Psoas muscle (tissue), 8 donors: ENCODE measurements at places on chromosomes 6 and 20. TPM values are rescaled to one million over a fixed set of nuclear protein-coding genes. Genes with fewer than 3 reads are reported as not detected.

DNA sequence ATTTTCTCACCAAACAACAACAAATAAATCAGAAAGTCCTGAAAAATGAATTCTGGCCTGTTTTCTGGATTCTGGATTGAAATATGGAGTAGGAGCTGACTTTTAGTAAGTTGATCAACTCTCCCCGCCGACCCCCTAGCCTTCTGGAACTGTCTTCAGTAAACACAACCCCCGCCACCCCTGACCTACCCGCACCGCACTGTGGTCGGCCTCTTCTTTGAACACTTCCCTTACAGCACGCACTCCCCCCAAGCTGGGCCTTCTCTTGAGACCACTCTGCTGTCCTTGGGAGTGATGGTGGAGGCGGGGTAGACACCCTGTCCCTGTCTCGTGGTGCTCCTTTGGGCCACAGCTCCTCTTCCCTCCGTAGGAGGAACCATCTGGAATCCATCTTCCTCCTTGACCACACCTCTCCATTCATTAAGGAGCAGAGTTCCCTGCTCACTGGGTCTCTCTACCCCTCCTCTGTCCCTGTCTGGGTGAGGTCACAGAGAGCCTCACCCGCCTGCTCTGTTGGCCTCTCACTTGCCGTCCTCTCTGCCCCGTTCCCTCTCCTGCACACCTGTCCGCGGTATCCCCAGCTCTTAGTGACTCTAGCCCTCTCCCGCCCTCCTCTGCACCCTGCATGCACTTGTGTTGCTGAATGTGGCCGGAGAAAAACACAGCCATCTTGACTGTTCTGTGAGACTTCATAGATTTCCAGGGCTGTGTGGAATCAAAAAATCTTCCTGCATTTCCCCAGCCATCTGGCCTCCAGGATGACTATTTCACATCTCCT, 19.1 kb downstream of the SYNJ2 start:
- DNase-seq: no peak
- H3K4me3 ChIP-seq: no peak overlapping the region
- H3K36me3 ChIP-seq: no peaks in the 10 kb centered on the region
- H3K27me3 ChIP-seq: no peaks in the 10 kb centered on the region
- H3K4me1 ChIP-seq: peaks cover 21% of the 10 kb centered on the region

- H3K27me3 ChIP-seq: no peaks in the 10 kb centered on the region
- H3K4me3 ChIP-seq: no peak overlapping the region
- no peak overlapping the region for H3K27ac ChIP-seq
- no peak for DNase-seq
- no peaks in the 10 kb centered on the region for H3K4me1 ChIP-seq
- no peaks in the 10 kb centered on the region for H3K36me3 ChIP-seq
Measured at GRCh38 chr6:22056398-22056797, 240.4 kb downstream of the PRL start.

DNA sequence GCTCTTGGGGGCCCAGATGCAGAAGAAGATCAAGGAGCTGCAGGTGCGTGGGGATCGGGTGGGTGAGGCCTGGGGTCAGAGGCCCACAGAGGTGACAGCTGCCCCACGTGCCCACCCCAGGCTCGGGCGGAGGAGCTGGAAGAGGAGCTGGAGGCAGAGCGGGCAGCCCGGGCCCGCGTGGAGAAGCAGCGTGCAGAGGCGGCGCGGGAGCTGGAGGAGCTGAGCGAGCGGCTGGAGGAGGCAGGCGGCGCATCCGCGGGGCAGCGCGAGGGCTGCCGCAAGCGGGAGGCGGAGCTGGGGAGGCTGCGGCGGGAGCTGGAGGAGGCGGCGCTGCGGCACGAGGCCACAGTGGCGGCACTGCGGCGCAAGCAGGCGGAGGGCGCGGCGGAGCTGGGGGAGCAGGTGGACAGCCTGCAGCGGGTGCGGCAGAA, 41.5 kb downstream of the MYH7B start:
- H3K27me3 ChIP-seq: no peaks in the 10 kb centered on the region
- H3K4me1 ChIP-seq: no peaks in the 10 kb centered on the region
- DNase-seq: no peak
- peaks cover 91% of the 10 kb centered on the region for H3K36me3 ChIP-seq
- no peak overlapping the region for H3K27ac ChIP-seq
- H3K4me3 ChIP-seq: no peak overlapping the region

DNA sequence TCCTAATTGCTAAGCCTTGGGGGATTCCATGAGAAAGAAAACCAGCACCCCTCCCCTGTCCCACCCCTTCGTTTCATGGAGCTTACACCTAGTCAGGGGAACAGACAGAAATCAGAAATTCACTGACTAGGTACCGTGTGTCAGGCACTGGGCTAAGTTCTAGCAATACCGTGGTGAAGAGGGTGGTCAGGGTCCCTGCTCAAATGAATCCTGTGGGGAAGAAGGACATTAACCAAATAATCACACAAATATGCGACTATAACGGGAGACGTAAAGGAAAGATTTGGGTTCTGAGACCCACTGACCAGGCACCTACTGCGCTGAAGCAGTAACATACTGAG, 65.1 kb upstream of the TOP1 start:
- H3K36me3 ChIP-seq: no peaks in the 10 kb centered on the region
- H3K4me1 ChIP-seq: no peaks in the 10 kb centered on the region
- H3K27me3 ChIP-seq: no peaks in the 10 kb centered on the region
- no peak overlapping the region for H3K4me3 ChIP-seq
- H3K27ac ChIP-seq: no peak overlapping the region

GRCh38 chr6:41392246-41392645, 56.8 kb downstream of the NCR2 start:
- no peaks in the 10 kb centered on the region for H3K36me3 ChIP-seq
- no peaks in the 10 kb centered on the region for H3K4me1 ChIP-seq
- no peak for DNase-seq
- no peak overlapping the region for H3K27ac ChIP-seq

- peaks cover 4% of the 10 kb centered on the region for H3K36me3 ChIP-seq
- H3K4me3 ChIP-seq: peak overlapping the region; percentile 56
- H3K4me1 ChIP-seq: peaks cover 54% of the 10 kb centered on the region
- peak; percentile 63 for DNase-seq
Measured at GRCh38 chr20:49909499-49910339, 5.6 kb downstream of the SPATA2 start.

DNA sequence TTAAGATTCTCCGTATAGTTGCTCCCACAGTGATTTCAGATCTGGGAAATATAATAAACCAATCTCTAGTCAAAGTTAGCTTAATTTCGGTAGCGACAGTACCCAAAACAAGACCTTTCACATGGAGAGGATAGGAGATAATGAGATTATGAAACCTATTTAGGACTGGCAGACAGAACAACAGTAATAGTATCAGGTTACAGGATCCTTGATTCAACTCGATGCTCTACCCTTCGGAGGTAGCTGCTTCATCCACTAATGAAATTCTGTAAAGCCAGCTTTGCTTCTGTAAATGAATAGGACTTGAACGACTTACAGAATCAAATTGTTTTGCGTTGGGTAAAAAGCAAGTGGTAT, 534 bp upstream of the AKIRIN2 start:
- H3K27me3 ChIP-seq: no peaks in the 10 kb centered on the region
- no peaks in the 10 kb centered on the region for H3K36me3 ChIP-seq
- H3K4me3 ChIP-seq: peak overlapping the region; percentile 93
- H3K27ac ChIP-seq: peak overlapping the region; percentile 99
- H3K4me1 ChIP-seq: peaks cover 8% of the 10 kb centered on the region

GRCh38 chr6:20312606-20313005, 89.1 kb upstream of the E2F3 start:
- H3K4me3 ChIP-seq: no peak overlapping the region
- peaks cover 5% of the 10 kb centered on the region for H3K4me1 ChIP-seq
- no peaks in the 10 kb centered on the region for H3K36me3 ChIP-seq
- no peaks in the 10 kb centered on the region for H3K27me3 ChIP-seq
- no peak for DNase-seq
- H3K27ac ChIP-seq: no peak overlapping the region

DNA sequence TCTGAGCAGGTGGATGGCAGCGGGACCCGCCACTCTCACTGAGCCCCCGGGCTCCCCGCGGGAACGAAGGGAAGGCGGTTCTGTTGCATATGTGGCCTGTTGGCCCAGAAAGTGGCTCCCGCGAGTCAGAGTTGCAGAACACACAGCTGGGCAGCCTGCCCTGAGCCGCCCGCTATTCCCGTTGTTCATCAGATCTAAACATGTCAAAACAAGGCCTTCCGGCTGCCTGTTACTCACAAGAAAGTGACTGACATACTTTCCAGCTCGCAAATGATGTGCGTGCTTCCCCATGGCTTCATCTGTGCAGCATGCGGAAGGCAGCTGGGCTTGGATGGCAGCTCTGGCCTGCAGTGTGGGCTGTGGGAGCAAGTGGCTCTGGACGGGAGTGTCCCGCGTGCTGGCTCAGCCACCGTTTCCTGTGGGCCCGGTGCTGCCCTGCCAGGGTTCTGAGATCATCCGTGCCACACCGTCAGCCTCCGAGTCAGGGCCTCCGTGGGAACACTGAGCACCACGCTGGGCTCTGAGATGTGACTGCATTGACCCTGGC, 227.3 kb downstream of the ERMARD start:
- H3K4me1 ChIP-seq: no peaks in the 10 kb centered on the region
- no peak overlapping the region for H3K4me3 ChIP-seq
- no peak overlapping the region for H3K27ac ChIP-seq
- H3K36me3 ChIP-seq: no peaks in the 10 kb centered on the region
- no peaks in the 10 kb centered on the region for H3K27me3 ChIP-seq
- no peak for DNase-seq

- H3K36me3 ChIP-seq: no peaks in the 10 kb centered on the region
- peak overlapping the region; percentile 85 for H3K4me3 ChIP-seq
- H3K27me3 ChIP-seq: peaks cover 3% of the 10 kb centered on the region
- H3K4me1 ChIP-seq: peaks cover 4% of the 10 kb centered on the region
- peak overlapping the region; percentile 74 for H3K27ac ChIP-seq
Measured at GRCh38 chr6:112253498-112253840, 898 bp downstream of the LAMA4 start.

Gene SLPI
- total RNA-seq: 40.9 TPM

- H3K4me3 ChIP-seq: no peak overlapping the region
- no peaks in the 10 kb centered on the region for H3K27me3 ChIP-seq
- H3K4me1 ChIP-seq: no peaks in the 10 kb centered on the region
- no peak overlapping the region for H3K27ac ChIP-seq
Measured at GRCh38 chr6:96465321-96465903, 56.2 kb upstream of the UFL1 start.

DNA sequence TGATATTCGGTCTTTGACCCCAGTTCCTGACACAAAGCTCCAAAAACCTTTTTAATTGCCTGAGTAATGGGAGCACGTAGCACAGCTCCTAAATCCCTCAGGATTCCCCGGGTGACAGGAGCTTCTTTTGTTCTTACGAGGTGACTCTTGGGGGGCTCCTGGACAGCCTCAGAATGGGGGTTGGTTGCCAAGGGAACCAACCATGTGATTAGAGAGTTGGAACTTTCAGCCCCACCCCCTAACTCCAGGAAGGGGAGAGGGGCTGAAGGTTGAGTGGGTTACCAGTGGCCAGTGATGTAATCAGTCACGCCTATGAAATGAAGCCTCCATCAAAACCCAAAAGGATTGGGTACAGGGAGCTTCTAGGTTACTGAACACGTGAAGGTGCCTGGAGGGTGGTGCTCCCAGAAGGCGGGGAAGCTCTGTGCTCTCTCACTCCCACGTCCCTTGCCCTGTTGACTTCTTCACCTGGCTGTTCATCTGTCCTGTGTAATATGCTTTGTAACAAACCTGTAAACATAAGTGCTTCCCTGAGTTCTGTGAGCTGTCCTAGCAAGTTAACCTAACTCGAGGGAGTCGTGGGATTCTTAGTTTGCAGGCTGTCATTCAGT, 89.5 kb downstream of the CHMP4B start:
- H3K4me1 ChIP-seq: no peaks in the 10 kb centered on the region
- H3K27ac ChIP-seq: no peak overlapping the region
- H3K36me3 ChIP-seq: no peaks in the 10 kb centered on the region

DNA sequence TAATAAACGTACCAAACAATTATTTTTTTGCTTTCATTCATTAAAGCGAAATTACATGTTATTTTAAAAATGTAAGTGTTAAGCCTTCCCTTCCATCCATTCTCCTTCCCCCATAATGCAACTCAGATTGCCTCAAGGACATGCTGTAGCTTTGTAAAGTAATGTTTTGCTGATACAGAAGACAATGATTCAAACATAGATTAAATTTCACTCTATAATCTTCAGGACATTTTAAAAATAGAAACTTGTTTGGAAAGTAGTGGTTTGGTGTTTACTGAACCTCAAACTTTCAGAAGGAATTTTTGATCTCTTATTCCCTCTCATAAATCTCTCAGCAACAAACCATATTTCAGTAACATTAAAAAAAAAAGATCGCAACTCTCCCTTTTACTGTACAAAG, 350.9 kb upstream of the HSF2 start:
- peaks cover 3% of the 10 kb centered on the region for H3K27me3 ChIP-seq
- no peak overlapping the region for H3K27ac ChIP-seq
- no peak for DNase-seq
- no peaks in the 10 kb centered on the region for H3K36me3 ChIP-seq

Gene RAET1G
- 0.40 TPM for total RNA-seq

DNA sequence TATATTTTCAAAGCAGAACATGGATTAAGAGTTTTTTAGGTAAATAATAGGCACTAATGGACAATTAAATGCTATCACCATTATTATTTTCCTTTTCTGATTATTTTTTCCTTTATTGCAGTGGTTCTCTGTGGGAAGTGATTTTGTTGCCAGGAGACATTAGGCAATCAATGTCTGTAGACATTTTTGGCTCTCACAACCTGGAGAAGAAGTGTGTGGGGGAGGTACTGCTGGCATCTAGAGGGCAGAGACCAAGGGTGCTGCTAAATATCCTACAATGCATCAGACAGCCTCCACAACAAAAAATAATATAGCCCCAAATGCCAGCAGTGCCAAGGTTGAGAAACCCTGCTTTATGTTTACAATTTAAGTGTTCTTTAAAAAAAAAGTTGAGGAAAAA, 8.3 kb downstream of the IFNGR1 start:
- H3K4me3 ChIP-seq: no peak overlapping the region
- no peak for DNase-seq
- no peaks in the 10 kb centered on the region for H3K27me3 ChIP-seq
- H3K27ac ChIP-seq: no peak overlapping the region
- peaks cover 68% of the 10 kb centered on the region for H3K4me1 ChIP-seq

GRCh38 chr6:17662585-17662984, 44.1 kb downstream of the NUP153 start:
- H3K4me3 ChIP-seq: no peak overlapping the region
- H3K27ac ChIP-seq: no peak overlapping the region
- no peaks in the 10 kb centered on the region for H3K4me1 ChIP-seq
- no peak for DNase-seq
- peaks cover 97% of the 10 kb centered on the region for H3K36me3 ChIP-seq
- no peaks in the 10 kb centered on the region for H3K27me3 ChIP-seq

- H3K4me1 ChIP-seq: no peaks in the 10 kb centered on the region
- no peak overlapping the region for H3K27ac ChIP-seq
- H3K27me3 ChIP-seq: no peaks in the 10 kb centered on the region
- no peaks in the 10 kb centered on the region for H3K36me3 ChIP-seq
Measured at GRCh38 chr20:55471052-55472006, 534.0 kb downstream of the CBLN4 start.

- H3K4me3 ChIP-seq: no peak overlapping the region
- no peak overlapping the region for H3K27ac ChIP-seq
- H3K36me3 ChIP-seq: no peaks in the 10 kb centered on the region
- H3K27me3 ChIP-seq: no peaks in the 10 kb centered on the region
- H3K4me1 ChIP-seq: peaks cover 13% of the 10 kb centered on the region
Measured at GRCh38 chr6:80234908-80235307, 128.4 kb downstream of the BCKDHB start.
